ENCODE measurements at places on chromosomes 1 and 21.

DNA sequence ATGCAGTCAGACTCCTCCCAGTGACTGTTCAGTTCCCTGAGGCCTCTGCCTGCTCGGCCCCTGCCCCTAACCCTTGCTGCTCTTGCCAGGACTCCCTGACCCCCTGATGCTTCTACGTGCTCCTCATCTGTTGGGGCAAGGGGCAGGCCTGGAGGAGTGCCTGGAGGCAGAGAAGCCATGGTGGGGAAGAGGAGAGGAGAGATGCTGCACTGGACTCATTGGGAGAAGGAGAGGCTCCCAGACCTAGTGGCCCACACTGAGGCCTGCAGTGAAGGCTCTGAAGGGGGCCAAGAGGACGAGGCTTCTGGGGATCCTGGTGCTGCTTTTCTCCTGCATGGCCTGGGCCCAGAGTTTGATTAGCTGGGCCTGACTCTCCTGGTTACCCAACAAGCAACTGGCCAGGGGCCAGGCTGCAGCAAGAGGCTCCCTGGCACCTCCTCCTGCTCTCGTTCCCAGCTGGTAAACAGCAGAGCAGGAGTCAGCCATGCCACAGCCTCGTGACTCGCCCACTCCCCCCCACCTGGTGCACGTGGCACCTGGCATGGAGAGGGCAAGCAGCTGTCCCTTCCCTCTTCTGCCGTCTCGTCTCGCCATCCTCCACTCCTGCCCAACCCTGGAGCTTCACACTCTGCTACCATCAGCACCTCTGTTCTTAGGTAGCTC is 847 bp upstream of the RORC start:
- no peak for DNase-seq

DNA sequence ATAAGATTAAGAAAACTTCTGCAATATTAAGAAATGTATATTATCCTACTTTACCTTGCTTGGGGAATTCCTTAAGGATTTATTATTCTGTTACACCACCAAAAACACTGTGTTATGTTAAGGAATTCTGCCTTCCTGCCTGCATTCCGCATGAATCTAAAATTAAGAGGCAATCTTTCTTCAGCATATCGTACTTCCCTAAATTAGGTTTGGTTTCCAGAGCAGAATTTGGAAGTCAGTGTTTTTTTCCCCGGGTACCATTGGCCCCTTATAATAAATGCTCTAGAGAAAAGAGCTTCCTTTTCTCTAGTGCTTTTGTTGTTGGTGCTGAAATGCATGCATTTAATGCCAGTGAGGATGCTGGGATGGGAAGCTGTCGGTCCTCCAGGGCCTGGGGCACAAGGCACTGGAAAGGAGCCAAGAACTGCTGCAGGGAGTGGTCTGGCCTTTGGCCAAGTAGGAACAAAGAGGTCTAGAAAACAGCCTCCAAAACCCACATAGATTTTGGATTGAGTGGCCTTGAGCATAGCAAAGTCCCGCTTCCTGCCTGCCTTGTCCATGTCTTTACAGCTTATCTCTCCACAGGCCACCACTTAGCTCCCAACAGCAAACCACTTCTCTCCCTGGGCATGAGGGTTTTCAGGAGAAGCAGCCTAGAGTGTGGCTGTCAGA is 69.9 kb downstream of the RRAGC start:
- no peak for DNase-seq

DNA sequence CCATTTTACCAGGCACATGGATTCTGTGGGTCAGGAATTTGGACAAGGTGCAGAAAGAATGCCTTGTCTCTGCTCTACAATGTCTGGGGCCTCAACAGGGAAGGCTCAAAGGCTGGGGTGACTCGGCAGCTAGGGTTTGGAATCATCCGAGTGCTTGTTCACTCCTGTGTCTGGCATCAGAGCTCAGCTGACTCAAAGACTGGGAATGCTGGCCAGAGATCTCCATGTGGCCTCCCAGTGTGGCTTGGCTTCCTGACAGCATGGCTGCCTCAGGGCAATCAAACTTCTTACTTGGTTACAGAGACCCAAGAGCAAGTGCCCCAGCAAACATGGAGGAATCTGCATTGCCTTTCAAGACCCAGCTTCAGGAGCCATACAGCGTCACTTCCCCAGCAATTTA is 110.5 kb downstream of the TOMM20 start:
- no peak for DNase-seq

GRCh38 chr1:108096089-108096488 is 104.1 kb downstream of the SLC25A24 start:
- DNase-seq, result no peak

DNA sequence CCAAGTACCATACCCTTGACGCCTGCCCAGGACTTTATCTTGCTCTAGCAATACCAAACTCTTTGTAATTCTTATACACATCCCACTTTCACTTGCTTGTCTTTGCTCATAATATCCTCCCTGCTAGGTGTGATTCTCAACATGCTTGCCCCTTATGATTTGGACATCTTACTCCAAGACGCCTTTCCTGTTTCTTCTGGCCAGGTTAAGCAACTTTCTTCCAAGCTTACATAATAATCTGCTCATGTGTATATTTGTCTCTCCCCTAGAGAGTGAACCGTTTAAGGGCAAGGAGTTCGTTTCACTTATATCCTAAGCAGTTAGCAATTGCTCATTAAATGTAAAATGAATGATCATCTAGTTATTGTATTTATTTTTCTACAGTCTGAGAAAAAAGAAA is 21.8 kb downstream of the CRYZL1 start:
- DNase-seq, result no peak

DNA sequence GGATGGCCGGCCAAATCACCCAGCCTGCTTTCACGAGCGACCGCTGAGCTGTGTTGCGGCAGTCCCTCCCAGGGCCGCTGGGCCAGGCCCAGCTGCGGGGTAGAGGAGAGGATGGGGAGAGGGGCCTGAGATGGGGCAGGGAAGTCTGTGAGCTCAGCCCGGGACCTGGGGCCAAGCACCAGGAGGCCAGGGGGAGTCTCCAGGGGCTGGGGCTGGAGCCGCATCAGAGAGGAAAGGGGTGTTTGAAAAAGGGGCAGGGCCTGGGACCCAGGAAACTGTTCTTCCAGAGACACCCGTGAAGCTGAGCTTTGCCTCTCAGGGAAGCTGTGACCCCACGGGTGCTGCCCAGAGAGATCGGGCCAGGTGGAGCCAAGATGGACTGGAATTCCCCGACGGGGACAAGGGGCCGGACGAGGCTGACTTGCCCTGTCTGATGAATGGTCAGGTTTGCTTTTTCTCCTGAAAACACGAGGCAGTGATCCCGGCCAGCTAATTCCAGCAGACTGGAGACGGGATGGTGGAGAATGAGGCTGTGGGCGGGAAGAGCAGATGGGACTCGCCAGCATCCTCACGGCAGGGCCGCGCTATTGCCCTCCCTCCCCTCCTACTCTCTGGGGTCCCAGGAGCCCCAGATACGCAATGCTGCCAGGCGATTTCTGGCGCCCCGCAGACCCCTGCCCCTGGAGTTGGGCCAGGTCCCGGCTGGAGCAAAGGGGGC is 40.3 kb upstream of the COL18A1 start:
- DNase-seq, result no peak

DNA sequence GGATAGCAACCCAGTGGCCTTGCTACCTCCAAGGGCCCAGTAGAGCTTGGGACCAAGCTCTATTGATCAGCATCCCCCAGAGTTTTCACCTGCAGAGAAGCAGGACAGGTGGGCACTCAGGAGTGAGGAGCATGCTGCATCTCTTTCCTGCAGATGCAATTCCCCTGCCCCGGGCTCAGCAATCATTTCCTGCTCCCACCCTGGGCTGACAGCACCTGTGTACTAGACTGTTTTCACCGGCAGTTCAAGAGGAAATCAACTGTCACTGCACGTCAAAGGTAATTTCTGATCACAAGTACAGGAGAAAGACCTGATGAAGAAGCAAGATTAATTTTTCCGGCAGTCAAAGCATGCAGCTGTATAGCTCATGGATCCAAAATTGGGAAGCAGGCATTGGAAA is 8.8 kb upstream of the NT5C1A start:
- DNase-seq, result no peak

DNA sequence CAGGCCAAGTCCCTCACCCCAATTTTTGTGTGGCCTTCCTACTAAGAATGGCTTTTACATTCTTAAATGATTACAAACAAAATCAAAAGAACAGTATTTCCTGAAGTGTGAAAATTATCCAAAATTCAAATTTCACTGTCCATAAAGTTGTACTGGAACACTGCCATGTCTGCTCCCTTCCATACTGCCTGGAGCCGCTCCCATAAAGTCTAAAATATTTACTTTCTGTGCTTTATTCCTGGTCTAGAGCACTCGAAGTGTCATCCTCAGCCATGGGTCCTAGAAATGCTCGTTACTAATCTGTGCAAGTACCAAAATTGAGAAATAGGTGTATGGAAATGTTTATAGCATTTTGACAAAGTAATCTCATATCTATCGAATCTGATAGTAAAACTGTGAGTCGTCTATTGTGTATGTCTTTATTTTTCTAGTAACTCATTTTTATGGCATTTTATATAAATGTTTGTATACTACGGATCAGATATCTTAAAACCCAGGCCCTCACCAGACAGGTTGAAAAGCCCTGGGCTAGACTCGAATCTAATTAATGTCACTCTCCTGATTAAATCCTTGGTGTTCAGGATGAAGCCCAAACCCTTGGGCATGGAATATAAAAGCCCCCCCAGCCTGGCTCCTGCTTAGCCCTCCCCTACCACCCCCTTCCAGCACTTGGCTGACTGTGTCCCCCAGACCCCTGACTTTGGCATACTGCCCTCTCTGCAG is 4.9 kb downstream of the LBR start:
- no peak for DNase-seq

DNA sequence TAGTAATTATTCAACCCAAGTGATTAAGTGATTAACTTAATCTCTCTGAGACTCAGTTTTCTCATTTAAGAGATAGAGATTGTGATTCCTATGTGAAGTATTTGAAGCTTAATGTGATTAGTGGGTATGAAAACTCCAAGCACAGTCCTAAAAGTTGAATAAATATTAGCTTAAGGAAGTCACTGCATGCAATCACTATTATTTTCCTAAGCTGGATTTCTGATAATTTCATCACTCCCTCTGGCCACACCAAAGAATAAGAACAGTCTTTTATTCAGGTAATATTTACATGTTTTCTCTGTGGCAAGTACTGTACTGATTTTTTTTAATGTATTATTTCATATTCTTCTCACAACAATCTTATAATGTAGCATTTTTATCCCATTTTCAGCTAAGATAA is 31.1 kb downstream of the CD55 start:
- no peak for DNase-seq

- no peak for DNase-seq
Observed at GRCh38 chr1:1421907-1422464, 910 bp upstream of the ANKRD65 start.

DNA sequence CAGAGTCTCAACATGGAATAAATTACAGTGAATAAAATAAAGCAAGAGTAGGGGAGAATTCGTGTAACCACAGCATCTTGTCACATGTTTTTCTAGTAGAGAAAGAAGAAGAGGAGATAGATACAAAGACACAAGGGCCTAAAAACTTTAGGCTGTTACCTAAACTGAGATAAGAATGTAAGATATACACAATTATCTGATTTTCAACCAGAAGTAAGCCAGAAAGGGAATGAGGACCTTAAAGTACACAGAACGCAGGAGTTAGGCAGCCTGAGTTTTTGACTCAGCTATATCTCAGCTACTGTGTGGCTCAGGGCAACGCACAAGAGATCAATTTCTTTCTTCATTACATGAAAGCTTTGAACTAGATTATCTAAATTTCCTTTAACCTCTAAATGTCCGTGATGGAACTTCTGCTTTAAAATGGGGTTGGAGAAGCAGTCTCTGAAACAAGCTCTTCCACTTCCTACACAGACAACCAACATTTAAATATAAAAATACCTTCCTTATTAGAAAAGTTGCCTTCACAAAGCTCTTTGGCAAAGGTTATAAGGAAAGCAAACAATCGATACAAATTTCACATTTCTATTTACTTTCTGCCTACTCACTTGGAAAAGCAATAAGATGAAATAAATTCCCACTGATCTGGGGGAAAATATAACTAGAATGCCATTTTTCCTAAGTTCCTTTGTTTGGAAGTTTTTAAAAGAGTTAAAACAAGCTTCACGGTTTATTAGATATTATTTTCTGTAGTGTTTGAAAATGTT is 5.2 kb upstream of the RGS13 start:
- DNase-seq, result no peak

GRCh38 chr1:36971852-36972618 is 62.3 kb downstream of the GRIK3 start:
- no peak for DNase-seq

GRCh38 chr1:109252167-109252892 is 3.0 kb downstream of the CELSR2 start:
- no peak for DNase-seq

- no peak for DNase-seq
Observed at GRCh38 chr1:203926025-203926540, 64.7 kb downstream of the SNRPE start.

GRCh38 chr1:211643324-211644212 is 31.9 kb downstream of the NEK2 start:
- DNase-seq, result no peak

DNA sequence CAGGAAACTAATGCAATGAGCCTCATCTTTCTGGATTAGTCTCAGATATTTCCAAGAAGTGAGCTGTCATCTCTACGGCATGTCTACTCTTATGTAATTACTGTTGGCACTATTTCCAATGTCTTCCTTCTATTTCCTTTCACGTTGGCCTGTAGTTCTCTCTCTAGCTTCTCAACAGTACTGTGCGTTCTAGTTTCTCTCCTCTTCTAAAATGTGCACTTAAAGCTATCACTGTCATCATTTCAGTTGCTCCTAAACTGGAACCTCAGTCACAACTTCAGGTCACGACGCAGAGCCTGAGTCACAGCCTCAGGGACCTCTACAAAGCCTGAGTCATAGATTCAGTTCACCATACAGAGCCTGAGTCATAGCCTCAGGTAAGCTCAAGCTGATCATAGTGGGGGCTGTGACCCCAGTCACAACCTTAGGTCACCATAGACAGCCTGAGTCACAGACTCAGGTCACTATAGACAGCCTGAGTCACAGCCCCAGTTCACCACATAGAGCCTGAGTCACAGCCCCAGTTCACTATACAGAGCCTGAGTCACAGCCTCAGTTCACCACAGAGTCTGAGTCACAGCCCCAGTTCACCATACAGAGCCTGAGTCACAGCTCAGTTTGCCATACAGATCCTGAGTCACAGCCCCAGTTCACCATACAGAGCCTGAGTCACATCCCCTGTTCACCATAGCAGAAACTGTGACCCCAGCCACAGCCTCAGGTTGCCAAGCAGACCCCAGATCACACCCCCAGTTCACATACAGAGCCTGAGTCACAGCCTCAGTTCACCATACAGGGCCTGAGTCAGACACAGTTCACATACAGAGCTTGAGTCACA is 13.0 kb downstream of the WNT9A start:
- DNase-seq, result no peak

DNA sequence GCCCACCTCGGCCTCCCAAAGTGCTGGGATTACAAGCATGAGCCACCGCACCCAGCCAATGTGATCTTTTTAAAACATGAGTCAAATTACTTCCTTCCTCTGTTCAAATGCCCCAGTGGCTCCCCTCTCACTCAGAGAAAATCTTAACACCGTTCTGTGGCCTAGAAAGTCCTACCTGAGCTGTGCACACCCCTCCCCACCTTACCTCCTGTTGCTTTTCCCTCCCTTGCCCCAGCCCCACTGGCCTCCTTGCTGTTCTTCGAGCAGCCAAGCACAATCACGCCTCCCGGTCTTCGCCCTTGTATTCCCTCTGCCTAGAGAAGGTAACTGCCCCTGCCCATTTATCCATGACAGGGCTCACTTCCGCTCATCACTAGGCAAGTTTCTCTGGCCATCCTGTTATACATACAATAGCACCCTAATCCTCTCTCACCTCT is 62.6 kb upstream of the RPL11 start:
- no peak for DNase-seq
